Stimulated activated CD8-positive, alpha-beta memory T cell treated with anti-CD3 and anti-CD28 coated beads, Interleukin-4, amount 100 ng/mL, for 4 hours (primary cell): ENCODE measurements at places on chromosomes 2 and 18.

GRCh38 chr2:100393362-100393761 lies 24.1 kb downstream of the CHST10 start:
- no peak for DNase-seq

GRCh38 chr2:168583710-168584521 lies 127.8 kb downstream of the CERS6 start:
- no peak for DNase-seq

DNA sequence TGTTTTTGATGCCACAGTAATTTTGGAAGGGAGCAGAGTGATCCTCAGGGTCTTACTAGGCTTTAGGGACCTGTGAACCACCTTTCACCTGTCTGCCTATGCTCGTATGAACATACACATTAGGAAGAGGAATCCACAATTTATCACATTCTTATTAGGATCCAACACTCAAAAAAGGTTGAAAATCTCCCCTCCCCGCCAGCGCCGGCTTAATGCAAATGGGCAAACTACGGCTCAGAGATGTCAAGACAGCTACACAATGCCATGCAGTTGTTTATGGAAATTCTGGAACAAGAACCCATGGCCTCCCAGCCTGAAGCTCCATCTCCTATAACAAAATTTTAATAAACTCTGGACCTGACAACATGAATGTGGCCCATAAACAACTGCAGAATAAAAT lies 375.9 kb upstream of the ACVR2A start:
- no peak for DNase-seq

- no peak for DNase-seq
Measured at GRCh38 chr2:237182422-237183123, 96.9 kb downstream of the COPS8 start.

DNA sequence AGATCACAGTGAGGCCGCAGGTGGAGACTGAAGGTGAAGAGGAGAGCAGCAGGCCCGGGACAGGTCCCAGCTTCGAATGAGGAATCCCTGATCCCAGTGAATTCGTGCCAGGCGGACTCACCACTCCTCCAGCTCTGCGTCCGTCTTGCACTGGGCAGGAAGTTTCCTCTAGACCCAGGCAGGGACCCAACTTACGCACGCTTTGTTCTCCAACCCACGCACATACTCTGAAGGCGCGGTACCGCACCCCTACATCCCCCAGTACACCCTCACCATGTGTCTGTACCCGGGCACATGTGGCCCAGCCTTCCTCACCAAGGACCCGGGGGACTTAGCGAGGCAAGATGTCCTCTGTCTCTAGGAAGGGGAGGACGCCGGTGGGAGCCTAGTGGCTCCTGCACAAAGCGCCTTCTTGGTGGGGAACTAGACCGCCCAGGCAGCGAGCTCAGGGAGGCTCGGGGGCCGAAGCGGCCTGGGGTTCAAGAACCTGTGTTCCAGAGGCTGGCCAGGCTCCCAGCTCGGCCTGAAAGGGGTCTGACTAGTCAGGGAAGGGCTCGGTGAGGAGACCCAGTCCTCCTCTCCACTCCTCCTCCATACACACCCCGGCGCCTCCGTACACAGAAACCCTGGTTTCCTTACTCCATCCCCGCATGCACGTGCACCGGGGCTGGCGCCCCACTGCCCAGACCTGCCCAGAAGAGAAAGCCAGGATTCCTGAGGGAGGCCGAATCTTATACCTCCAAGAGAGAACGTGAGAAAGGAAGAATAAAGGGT lies 38.3 kb upstream of the ATP6V1B1 start:
- no peak for DNase-seq

- DNase-seq = no peak
Measured at GRCh38 chr18:32891130-32891529, 118.3 kb upstream of the KLHL14 start.

GRCh38 chr18:1746131-1746530 lies 825.2 kb downstream of the METTL4 start:
- no peak for DNase-seq

- no peak for DNase-seq
Measured at GRCh38 chr2:41040782-41041520, 589.1 kb upstream of the SLC8A1 start.

- no peak for DNase-seq
Measured at GRCh38 chr2:150047620-150048222, 439.7 kb downstream of the RND3 start.

- no peak for DNase-seq
Measured at GRCh38 chr18:77478646-77479442, 229.2 kb downstream of the GALR1 start.

- no peak for DNase-seq
Measured at GRCh38 chr18:34592961-34593382, 117.1 kb upstream of the DTNA start.

GRCh38 chr2:37623971-37624900 lies 47.2 kb downstream of the CDC42EP3 start:
- no peak for DNase-seq

- DNase-seq = no peak
Measured at GRCh38 chr2:95352310-95353054, 50.0 kb upstream of the FAHD2A start.

DNA sequence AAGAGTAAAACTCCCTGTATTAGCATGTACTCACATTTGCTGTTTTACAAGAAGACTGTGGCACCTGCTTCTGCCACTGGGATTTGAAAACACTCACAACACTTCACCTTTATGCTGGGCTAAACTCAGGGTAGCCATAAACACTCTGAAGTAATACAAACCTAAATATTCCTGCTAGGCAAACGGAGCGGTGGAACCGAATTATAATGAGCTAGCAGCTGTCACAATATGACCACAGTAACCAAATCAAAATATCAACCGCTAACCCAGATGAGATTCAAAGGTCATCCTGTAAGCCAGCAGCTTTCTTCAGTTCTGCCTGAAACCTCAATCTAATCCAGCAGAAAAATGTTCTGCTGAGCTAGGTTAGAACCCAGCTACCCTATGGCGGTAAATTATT lies 132.1 kb downstream of the TCF4 start:
- DNase-seq = no peak

DNA sequence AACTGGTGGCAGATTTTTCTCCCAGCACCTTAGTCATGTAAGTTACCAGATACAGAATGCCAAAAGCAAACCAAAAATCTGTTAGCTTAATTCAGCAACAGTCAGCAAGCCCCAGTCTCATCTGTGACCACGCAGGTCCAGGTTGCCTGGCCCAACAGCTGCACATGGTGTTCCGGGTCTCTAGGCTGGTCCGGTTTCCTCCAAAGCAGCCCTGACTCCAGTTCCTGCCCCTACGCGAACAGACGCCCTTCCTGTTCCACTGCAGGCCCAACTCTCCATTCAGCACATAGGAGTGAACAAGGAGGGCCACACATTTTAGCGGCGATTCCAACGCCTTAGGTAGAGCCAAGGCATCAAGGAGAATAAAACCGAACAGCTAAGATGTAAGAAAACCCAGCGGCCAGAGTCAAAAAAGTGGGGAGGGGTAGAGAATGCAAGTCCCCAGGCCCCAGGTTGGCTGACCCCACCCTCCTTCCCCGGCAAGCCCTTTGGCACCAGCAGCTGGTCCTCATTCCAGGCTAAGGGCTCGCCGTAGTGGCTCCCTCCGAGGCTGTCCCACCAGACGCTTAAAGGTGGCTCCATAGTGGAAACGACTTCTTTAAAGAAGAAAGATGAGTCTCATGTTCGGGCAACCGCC lies 1.5 kb downstream of the STK25 start:
- DNase-seq = no peak

GRCh38 chr2:8694737-8695136 lies 12.9 kb downstream of the ID2 start:
- DNase-seq = no peak

- DNase-seq = no peak
Measured at GRCh38 chr2:183166210-183166609, 42.0 kb downstream of the NUP35 start.

DNA sequence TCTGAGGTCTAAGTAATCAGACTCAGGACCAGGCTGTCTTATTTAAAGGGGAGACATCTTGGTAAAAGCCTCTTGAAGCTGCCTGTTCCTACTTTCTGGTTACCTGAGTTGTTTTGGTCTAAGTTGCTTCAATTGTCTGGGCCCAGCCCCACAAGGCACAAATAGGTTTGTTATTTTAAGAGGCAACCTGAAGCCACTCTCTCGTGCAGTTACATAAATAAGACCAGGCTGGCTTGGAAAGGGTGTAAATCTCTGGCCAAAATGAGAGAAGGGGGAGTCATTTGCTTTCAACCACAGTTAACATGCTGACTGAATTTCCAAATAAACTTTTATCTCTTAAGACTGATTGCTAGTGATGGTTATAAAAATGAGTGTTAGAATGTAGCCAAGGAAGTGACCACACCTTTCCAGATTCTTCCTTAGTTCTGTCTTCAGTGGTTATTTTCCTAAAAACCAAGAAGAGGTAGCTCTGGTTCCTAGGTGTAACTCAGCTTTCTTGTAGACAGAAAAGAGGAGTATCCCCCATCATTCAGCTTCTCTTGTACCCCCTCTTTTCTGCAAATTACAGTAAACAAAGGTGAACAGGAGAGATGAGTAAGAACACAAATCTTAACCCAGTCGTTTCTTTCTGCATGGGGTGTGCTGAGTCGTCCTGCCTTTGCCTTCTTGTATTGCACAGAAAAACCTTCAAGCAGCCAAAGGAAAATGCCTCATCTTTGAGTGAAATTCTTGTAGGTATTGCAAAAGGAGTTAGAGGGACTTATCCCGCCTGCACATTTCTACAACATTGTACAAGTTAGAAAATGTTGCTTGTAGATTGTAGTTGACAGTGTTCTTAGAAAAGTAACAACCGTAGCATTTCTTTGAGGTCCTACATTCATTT lies 161.5 kb upstream of the NT5C1B start:
- no peak for DNase-seq

- DNase-seq = no peak
Measured at GRCh38 chr2:209351636-209352035, 72.2 kb upstream of the MAP2 start.

DNA sequence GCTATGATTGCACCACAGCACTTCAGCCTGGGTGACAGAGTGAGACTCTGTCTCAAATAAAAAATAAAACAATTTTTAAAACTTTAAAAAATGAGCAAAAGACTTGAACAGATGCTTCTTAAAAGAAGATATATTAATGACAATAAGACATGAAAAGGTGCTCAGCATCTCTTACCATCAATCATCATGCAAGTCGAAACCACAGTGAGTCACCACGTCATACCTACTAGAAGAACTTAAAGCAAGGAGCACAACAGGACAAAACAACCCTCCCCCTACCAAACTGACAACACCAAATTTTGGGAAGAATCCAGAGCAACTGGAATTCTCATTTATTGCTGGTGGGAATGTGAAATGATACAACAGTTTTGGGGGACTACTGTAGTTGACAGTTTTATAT lies 251.6 kb downstream of the BCL2 start:
- no peak for DNase-seq

DNA sequence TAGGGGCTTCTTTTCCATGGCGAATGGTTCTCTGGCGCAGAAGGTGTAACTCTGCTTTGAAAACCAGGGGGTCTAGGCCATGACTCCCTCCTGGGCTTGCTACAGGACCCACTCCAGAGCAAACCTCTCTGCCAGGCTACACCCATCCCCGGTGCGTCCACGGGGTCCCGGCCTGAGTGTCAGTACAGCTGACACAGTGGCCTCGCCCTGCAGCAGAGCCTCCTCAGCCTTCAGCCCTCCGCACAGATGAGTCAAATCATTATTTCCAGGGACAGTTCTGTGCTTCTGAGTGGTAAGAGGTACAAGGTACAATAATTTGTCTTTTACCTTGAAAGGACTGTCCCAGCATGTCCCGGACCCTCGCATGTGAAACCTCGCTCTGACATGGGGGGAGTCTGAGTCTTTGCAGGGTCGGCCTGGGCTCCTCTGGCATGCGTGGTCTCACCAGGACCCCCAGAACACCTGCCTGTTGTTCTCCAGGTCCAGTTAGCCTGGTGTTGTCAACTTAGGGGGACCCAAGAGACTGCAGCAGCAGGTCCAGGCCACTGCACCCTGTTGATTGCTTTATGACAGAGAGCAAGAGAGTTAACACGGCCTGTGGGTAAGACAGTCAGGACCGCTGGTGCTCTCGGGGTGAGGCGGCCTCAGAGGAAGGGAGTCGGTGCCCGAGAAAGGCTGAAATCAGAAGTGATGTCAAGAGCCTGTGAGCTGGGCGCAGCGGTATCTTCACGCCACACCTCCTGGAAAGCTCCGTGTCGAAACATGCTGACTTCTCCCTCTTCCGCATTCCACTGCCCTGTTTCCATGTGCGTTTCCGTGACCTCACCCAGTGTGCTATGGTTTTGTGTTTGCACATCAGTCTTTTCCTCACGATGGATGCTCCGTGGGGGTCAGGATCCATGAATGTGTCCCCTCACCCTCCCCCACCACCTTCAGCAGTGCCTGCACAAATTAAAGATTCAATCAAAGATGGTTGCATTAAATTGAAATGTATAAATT lies 340.1 kb downstream of the EIPR1 start:
- no peak for DNase-seq

- DNase-seq = no peak
Measured at GRCh38 chr2:220396287-220396686, 768.9 kb downstream of the SLC4A3 start.

DNA sequence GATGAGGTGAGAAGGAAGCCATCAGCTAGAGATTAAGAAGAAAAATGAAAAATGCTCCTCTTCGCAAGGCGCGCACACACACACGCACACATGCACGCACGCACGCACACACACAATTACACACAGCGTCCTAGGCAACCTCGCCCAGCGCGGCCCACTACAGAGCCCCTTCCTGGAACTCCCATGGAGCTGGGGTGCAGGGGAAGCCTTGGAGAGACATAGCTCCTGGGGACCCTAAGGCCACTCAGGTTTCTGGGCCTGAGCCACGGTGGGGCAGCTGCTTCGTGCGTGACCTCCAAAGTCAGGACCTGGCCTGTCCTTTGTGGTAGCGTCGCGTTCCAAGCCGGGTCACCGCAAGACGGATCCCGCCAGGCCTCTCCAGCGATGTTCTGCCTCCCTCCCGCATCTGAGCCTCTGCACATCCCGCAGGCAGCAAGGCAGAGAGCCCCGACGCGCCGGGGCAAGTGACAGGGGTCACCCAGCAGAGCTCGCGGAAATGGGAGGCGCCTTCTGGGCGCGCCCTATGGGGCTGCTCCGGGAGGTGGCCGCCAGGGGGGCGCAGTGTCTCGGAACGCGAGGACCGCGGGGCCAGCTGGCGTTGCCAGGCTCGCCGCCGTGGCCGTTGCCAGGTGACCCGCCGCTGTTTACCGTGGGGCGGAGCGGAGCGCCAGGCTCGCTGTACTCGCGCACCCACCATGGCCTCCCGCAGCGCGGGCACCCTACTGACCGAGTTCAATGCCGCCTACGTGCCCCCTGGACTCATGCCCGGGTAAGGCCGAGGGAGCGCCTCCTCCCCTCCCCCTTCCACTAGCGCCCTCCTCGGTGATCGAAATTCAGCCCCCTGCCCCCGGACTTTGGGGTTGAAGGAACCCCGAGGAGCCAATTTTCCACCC lies 79.0 kb downstream of the CIB4 start:
- DNase-seq = no peak
